SHP77 (cell line): ENCODE measurements at places on chromosomes 7 and 10.

DNA sequence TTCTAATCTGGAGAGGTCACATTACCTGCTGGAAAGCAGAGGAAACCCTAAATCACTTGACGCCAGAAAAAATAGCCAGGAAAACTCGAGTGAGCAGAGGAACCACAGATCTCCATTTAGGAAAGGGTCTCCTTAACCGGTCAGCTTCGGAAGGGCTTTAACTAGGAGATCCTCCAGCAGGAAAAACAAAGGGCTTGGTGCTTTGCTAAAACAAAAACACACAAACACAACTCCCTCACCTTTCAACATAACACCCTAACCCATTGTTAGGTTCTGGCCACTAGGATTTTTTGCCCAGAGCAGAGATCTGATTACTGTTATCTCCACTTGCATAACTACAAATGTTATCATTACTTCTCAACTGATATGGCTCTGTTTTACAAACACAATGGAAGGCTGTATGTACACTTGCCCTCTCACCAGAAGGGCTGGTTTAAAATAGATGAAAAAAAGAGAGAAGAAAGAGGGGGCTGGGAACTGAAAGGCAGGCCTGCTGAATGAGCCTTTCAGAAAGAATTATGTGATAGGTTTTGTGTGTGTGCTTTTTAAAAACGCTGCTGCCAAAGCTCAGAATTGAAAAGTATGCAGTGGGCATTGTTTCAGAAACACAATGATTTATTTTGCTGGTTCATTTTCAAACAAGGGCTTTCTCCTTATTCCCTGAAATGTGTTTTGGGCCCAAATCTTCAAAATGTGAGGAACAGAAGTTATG is 161.5 kb downstream of the FGFR2 start:
- no peak for DNase-seq

- DNase-seq = no peak
Observed at GRCh38 chr10:100184840-100185239, 989 bp downstream of the ERLIN1 start.

DNA sequence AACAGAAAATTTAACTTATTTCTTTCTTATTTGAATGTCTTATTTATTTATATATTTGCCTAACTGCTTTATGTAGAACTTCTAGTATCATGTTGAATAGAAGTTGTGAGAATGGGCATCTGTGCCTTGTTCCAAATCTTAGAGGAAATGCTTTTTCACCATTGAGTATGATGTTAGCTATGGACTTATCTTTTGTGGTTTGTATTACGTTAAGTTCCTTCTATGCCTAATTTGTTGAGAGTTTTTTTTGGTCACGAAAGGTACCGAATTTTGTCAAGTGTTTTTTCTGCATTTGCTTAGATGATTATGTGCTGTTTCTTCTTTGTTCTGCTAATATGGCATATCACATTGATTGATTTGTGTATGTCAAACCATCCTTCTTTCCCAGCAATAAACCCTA is 161.0 kb upstream of the TRIM24 start:
- no peak for DNase-seq

- DNase-seq = no peak
Observed at GRCh38 chr7:106223156-106223555, 61.6 kb downstream of the NAMPT start.

DNA sequence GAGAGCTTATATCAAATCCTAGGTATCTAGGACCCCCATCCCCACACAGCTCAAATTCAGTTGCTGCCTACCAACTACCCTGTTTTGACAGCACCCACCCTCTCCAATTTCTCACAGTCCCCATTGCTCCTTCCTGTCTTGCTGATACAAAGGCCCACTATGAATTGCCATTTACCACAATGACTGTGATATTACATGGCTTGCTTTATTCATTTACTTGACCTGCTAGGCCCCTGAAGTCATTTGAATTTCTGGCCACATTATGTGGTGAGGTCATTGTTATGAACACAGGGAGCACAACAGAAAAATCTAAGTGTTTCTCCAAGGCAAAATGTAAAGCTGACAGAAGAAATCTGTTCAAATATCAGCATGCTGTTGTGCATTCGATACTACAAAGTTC is 101.4 kb downstream of the PPP1R17 start:
- no peak for DNase-seq

DNA sequence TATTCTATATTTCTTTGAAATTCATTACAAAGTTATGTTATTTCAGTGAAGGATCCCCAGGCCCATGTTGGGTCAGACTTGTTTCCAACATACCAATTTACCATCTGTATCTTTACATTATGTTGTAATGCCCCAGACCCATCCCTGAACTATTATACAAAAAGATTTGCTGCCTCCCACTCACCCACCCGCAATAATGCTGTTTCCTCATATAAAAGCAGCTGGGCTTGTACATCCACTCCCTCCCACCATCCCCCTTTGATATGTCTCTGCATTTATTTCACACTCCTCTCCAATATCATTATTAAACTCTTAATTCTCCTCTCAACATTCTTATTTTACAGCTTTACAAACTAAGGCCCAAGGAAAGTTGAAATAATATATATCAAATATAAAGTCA is 153.7 kb downstream of the DOCK4 start:
- DNase-seq = no peak

DNA sequence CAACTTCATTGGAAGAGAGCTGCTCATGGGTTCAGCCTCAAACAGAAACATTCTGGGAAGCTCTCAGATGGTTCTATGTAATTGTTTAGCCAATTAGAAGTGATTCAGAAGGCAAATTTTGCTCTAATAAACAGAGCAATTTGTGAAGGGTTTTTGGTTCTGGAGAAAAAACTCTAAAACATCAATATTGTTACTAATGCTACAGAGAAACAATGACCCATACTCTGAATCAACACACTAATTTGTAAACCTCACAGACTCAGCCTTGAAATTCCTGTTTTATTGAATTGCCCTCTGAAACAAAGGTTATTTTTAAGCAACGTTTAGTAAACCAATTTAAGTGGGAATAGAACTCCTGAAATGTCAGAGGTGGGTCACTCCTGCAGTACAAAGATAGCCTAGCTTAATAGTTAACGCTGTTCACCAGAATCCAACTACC is 171.6 kb upstream of the SVIL start:
- no peak for DNase-seq

GRCh38 chr10:18185621-18186020 is 45.4 kb downstream of the CACNB2 start:
- DNase-seq = no peak

- no peak for DNase-seq
Observed at GRCh38 chr10:34291466-34292193, 523.5 kb downstream of the PARD3 start.

GRCh38 chr10:58435297-58435985 is 50.2 kb downstream of the TFAM start:
- DNase-seq = no peak

DNA sequence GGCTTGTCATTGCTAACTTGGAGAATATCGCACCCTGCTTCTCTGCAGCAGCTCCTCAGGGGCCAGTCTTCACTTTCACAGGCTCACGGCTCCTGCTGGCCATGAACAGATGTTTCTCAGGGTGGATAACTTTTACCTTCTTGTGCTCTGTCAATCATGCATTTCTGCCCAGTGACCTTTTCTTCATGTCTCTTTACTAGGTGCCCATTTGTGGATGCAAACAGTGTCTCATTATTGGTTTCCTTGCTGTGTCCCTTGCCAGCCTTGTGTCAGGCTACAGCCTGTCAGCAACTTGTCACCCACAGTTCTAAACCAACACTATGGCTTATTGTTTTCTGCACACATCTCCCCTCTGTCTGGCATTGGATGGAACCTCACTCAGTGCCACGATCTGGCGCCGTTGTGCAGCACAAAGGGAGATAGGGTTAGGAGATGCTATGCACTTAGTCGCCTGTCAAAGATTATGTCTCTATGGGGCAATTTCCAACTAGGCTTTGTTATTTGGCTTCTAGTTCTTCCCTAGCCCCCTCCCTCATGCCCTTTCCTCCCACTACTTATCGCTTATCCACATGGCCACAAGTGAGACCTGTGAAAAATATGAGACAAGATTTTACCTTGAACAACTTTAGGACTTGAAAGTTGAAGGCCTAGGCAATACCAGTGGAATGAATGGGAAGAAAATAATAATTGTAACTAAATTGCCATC is 45.7 kb upstream of the NXPH1 start:
- no peak for DNase-seq

DNA sequence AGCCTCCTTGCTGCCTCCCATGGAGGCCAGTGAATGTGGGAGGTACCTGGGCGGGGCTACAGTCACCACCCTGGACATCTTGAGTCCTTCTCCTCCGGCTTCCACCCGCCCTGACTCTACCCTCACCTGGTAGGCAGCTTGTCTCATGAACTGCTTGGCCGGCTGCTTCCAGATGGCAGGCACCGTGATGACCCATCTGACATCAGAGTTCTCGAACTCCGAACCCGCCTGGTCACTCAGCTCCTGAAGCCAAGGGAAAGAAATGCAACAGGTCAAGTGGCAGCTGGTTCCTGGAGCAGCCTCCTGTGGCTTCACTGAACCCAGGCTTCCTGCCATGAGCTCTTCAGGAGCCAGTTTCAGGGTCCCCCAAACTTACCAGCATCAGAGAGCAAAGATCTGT is 50.1 kb downstream of the HSPA12A start:
- DNase-seq = no peak

- DNase-seq = no peak
Observed at GRCh38 chr10:21535494-21535965, 1.5 kb downstream of the MLLT10 start.

DNA sequence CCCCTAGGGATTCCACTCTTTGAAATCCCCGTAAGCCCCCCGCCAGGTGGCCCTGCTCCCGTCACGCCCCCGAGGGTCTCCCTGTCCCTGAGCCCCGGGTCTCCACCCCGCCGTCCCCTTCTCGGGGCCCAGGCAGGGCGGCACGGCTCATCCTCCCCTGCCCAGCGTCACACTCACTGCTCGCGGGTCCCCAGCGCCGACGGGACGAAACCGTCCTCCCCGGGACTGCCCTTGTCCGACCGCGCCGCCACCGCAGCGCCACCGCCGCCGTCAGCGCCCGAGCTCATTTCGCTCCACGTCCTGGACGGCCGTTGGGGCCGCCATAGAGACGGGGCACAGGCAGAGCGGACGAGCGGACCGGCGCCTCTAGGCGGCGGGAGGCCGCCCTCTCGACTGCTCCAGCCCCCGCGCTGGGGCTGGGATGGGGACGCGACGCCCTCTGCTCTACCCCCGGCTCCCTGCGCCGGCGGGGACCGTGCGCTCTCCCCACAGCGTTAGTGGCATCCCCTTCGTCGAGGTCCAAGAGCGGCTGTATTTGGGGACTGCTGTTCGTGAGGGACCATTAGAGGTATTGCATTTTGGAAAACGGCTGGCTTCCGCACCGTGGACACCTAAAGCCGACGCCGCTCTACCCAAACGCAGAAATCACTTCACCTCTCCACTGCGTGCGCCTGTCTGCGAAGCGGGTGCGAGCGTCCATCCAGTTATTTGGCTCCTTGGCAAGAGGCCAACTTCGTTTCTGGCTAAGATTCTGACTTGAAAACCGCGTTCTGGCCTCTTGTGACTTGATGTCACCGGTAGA is at the start of gene EEF1AKMT2:
TSS of gene EEF1AKMT2 (minus strand) at position 341 of the 802 bp plus-strand sequence. CDS start at position 287, 54 bp downstream.
- DNase-seq = peak; percentile 78

DNA sequence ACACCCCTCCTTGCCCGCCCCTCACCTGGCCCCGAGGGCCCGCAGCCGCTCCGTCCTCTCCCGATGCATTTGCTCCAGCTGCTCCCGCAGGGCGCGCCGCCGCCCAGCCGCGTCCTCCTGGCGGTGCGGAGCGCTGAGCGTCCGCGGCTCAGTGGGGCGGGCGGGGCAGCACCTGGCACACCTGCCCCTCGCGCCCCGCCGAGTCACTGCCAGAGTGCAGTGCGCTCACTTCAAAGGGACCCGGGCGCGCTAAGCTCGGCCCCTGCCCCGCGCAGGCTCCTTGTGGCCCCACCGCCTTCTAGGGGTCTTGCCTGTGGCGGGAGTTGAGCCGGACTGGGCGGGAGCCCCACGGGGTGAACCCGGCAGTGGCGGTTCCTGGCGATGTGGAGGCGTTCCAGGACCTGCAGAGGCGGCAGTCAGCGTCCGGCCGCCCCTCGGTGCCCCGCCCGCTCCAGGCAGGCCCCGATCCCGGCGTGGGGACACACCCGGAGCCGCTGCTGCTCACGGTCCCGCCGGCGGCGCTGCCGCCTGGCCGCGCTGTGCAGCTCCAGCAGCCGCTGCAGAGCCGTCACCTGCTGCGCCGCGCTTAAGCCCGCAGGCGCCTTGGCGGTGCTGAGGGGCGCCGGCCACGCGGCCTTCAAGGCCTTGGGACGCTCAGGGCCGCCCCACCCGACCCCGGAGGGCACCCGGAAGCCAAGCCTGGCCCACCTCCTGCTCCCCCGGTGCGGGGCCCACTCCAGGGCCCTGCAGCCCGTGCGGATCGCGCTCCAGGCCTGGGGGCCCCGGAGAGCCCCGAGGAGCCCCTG is 6.7 kb downstream of the ATP6V1F start:
- DNase-seq = no peak

DNA sequence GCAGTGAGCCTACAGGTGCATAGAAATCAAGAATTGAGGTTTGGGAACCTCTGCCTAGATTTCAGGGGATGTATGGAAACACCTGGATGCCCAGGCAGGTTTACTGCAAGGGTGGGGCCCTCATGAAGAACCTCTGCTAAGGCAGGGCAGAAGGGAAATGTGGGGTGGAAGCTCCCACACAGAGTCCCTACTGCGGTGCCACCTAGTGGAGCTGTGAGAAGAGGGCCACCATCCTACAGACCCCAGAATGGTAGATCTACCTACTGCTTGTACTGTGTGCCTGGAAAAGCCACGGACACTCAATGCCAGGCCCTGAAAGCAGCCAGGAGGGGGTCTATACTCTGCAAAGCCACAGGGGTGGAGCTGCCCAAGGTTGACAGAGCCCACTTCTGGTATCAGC is 533.5 kb downstream of the GPAM start:
- no peak for DNase-seq

DNA sequence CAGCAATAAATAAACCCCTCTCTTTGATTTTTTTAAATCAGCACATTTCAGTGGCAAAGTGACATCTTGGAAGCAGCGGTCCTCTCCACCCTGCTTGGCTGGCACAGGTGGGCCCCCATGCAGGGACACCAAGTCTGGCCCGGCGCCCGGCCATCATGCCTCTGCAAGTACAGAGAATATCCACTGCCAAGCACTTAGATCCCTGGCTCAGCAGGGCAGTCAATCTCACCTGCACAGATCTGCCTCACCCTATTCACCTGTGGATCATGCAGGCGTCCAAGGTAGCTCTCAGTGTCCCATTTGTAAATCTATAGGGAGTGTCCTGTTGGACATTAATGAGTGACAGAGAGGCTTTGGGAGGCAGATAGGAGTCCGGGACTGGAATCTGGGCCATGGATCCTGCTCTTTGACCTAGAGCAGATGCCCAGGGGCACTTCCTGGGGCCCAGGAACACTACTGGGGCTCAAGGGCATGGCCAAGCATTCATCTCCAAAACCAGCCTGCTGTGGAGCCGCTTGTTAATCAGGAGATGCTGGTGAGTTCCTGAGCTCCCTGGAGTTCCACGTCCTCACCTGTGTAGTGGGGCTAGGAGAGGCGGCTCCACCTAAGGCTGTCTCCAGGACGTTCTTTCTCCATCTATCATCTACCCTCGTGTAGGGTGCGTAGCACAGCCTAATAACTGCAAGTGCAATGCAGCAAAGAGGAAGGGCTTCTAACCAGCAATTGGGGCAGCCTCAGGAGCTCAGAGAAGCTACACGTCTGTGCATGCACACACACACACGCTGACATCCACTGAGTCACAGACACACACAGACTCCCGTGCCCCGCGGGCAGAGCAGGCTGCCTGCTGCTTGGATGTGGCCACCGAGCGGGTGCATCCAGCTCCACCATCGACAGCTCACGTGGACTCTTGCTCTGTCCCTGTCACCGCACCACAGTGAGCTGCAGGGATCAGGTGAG is 123.6 kb downstream of the OAT start:
- DNase-seq = no peak

GRCh38 chr7:20330239-20330927 is at the start of gene ITGB8:
ITGB8 (plus strand) TSS chr7:20330900; CDS start chr7:20331807, 907 bp downstream.
- DNase-seq = peak; percentile 62

- DNase-seq = peak; percentile 71
Observed at GRCh38 chr7:48299580-48300169, 128.4 kb downstream of the ABCA13 start.
